ENCODE measurements at places on chromosomes 12 and 14.

GRCh38 chr12:26293612-26294011 lies 98.2 kb downstream of the SSPN start:
- no peak for DNase-seq

DNA sequence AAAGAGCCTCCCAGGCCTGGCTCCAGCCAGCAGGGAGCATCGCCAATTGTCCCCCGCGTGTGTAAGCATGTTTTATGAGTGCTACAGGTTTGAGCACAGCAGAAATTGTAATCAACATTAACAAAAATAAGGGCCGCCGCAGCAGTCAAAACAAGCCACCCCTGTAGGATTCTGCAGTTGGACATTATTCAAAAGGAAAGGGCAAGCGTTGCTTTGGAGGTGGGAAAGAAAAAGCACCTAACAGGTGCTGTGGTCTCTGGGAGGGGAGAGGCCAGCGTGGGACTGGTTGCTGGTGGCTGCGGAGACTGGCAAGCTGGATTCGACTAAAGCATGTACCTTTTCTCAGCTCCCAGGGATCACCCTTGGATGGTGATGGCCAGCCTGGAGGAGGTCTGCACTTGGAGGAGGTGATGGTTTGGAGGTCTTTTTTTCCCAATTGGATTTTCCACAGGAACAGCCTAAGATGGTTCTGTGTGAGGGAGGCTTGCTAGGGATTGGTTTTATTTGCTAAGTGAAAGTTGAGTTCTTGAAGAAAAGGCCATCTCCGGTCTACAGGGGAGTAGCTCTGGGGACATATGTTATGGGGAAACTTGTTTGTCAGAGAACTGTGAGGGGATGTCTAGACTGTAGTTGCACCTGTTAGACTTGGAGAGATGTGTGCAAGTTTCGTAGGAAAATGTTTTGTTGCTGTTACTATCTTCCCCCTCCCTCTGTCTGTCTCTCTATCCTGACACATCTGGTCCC lies 2.0 kb downstream of the DYRK2 start:
- no peak for DNase-seq

DNA sequence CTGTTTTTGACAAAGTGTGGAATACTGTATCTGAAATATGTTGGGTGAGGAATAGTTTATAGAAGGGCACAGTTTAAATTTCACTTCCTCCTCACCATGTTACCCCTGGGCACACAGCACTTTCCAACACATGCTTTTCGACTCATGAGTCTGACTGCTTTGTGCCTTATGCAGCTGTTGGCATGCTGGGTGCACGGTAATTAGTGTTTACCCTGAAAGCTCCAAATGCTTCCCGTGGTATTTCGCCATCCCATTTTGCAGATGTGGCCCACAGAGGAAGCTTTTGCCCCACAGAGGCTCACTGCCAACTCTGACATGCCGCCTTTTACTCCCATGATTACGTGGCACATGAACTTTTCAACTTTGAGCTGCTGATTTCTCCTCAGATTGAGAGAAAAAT lies 168.6 kb downstream of the PRKCH start:
- DNase-seq, result no peak

- no peak for DNase-seq
Measured at GRCh38 chr14:91300957-91301356, 56.5 kb upstream of the GPR68 start.

- no peak for DNase-seq
Measured at GRCh38 chr12:126160912-126161311, 1095.7 kb downstream of the AACS start.

DNA sequence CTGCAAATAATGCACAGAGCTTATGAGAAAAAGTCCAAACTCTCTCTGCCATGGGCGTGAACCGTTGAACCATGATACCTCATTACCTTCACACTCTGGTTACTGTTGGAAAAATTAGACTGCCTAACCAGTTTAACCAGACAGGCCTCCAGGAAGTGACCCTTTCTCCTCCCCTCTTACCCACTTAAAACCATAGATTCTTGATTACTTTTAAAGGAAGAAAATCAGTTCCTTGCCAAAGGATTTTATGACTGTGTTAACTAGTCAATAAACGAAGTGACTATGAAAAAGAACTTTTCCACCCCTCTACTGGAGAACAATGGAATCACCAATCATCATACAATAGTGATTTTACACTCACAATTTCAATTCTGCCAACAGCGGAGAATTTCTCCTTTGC lies 254.0 kb upstream of the ATP2B1 start:
- DNase-seq, result peak; percentile 19

- DNase-seq, result no peak
Measured at GRCh38 chr12:93921521-93921920, 226.9 kb upstream of the PLXNC1 start.

DNA sequence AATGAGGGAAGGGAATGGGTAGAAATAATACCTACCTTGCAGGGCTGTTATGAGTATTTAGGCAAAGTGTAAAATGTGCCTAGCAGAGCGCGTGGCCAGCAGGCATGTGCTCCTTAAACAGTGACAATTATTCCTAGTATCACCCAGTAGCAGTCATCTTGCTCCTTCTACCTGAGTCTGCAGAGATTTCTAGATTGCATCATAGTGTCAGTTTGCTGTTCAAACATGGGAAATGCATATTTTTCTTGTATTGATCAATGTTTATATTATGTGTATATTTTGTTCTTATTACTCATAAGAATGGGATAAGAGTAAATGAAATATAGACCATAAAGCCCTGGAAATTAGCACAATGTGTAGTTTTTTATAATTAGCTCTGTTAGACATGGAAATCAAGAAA lies 37.3 kb upstream of the PLEKHG7 start:
- DNase-seq, result no peak

DNA sequence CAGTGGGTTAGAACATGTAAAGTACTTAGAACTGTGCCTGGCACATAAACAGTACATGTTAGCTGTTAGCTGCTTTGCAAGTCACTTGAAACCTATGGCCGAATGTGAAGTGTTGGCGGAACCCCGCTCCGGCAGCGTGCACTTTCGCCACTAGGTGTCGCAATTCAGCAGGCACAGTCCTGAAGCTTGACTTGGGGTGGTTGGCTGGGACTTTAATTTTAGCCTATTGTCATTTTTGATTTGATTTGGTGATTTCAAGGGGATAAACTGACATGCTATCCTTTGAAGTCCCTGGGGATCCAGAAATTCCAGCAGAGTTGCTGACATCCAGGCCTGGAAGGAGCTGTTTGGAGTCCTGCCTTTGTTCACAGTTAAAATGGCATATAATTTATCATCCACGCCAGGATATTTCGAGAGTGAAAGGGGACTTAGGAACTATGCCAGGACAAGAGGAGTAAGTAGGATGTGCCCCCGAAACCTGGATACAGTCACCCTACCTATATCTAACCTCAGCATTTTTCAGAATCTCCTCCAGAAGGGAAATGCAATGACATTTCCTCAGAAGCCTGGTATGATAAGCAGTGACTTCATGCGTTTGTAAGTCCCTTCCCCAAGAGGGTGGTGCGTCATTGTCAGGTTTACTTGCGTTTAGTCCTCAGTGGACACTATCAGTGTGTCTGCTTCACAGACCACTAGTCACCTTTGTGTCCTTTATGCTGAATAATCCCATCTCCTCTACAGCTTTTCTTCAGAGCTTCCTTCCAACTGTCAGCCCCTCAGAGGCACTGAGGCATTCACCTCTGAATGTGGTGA lies 3.5 kb upstream of the TSPAN9 start:
- peak; percentile 86 for DNase-seq

DNA sequence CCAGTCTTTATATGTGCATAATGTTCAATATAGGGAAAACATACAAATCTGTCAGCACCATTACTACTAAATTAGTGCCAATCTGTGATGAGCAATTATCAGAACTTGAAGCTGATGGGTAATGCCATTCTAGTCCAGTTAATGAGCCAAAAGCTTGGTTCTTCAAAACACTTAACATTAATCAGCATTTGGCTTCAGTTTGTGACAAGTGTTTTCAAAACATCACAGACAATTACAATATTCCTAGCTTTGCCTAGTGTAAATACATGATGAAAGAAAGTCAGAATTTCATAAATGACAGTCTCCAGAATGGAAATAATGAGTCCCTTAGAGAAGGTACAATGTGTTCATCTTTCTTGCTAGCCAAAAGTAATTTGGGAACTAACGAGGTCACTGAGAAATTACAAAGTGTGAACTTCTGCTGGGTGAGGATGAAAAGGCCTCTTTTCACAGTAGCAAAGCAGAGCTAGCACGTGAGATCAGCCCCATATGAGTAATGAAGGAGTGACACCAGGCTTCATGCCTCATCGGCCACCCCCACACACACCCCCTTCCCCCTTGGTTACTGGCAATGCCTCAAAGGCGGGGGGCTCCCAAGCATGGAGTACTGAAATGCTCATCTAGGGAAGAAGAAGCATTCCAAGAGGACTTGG lies 180.6 kb upstream of the EEA1 start:
- DNase-seq, result no peak

DNA sequence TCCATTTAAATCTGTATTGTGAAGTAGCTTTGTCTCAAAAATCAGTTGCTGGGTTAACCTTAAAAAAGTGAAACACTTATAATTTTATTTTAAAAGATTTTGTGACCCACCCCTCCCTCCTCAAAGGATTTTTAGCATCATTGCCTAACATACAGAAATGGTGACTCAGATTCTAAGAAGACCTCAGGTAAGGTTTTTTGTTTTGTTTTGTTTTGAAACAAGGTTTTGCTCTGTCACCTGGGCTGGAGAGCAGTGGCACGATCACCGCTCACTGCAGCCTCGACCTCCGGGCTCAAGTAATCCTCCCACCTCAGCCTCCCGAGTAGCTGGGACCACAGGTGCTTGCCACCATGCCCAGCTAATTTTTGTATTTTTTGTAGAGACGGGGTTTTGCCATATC lies 74.2 kb downstream of the GNS start:
- no peak for DNase-seq

GRCh38 chr12:102234599-102234998 lies 37.0 kb upstream of the PMCH start:
- DNase-seq, result peak; percentile 12

DNA sequence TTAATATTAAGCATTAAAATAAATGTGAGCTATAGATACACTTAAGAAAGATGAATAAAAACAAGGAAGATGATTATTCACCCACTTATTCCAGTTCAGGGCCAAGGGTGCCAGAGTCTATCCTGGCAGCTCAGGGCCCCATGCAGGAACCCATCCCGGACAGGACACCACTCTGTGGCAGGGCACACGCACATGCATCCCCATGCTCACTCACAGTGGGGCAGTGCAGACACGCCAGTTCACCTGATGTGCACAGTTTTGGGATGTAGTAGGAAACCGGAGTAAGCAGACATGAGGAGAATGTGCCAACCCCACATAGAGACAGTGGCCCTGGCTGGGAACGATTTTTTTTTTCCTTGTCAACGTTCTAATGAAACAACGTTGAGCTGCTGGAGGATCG lies 47.2 kb downstream of the DICER1 start:
- DNase-seq, result no peak

- no peak for DNase-seq
Measured at GRCh38 chr14:46352844-46353243, 298.7 kb downstream of the RPL10L start.

GRCh38 chr12:101793401-101793800 lies 37.4 kb downstream of the GNPTAB start:
- DNase-seq, result peak; percentile 70

- no peak for DNase-seq
Measured at GRCh38 chr14:71107921-71108320, 200.7 kb downstream of the PCNX1 start.

GRCh38 chr12:120933786-120934185 lies 29.6 kb upstream of the SPPL3 start:
- no peak for DNase-seq

GRCh38 chr14:93984987-93985410 lies 8.6 kb upstream of the ASB2 start:
- peak; percentile 41 for DNase-seq

- no peak for DNase-seq
Measured at GRCh38 chr12:130829391-130830245, 9.4 kb downstream of the STX2 start.

- DNase-seq, result no peak
Measured at GRCh38 chr12:123050913-123051312, 70.4 kb downstream of the ARL6IP4 start.

GRCh38 chr12:103422746-103423515 lies 72.8 kb downstream of the C12orf42 start:
- DNase-seq, result no peak

DNA sequence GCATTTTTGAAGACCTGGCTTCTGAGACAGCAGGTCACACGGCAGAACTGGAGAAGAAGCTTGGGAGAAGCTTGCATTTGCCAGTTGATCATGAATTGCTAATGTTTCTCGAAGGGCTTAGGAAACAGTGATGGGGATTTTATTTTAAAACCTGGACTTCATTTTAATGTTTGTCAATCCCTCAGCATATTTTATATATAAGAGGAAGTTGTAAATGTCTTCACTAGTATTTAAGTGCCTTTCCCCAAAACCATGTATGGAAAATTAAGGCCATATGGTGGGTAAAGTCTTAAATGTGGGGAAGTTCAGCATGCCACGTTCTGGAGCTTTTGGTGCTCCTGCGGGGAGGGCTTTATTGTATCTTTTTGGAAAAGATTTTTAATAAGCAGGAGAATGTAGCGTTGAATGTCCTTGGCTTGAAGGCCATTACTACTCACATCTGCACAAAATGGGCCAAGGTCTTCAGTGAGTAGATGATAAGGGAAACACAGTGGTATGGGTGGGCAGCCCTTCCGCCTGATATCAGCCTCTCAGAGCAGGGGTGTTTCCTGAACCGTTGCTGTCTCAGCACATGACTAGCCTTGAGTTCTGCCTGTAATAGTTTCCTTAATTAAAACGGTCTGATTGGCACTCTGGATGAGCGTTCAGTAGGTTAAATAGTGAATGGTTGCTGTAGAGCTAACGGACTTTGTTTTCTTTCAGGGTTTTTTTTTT lies 511.4 kb downstream of the PCNX1 start:
- no peak for DNase-seq

DNA sequence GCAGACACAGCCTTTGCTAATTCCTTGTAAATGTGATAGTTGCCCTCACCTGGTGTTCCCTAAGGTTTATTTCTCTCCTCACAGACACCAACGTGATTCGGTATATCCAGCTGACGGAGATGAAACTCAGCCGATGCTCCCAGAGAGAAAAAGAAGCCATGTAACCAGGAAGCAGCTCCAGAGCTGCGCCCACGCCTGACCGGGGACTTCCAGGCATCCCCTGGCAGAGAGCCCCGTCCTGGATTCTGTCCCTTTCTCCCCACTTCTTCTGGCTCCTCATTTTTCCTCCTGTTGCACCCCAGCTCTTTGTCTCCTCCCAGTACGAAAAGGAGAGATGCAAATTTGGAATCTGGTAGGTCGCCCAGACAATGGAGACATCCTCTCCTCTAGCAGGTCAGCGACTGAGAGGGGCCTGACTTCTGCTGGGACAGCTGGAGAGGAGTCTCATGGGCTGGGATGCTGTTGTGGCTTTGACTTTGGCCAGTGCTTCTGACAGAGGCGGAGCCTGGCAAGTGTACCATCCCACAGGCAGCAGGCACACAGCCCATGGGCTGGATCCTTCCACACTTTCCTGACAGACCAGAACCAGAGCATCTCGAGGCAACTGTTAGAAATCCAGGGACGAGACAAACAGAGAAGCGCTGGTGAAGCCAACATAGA lies 29.4 kb downstream of the TTC9 start:
- DNase-seq, result no peak

DNA sequence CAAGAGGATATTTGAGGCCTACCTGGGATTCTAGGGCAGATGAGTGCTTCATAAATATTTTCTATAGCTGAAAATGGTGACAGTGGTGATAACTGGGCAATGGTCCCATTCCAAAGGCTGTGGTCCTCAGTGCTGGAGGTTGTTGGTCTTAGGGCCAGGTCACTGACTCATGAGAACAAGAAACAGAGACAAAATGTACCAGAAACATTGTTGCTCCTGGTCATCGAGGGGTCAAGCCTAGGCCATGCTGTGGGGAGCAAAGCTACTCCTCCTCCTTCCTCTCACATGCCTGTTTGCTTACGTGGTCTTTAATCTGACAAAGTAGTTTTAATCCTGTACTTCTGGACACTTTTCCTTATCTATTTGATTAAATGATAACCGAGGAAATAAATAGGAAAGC lies 33.8 kb downstream of the ERG28 start:
- DNase-seq, result peak; percentile 53
